Pulmonary artery endothelial cell (primary cell): ENCODE measurements at places on chromosomes 5 and 9.

DNA sequence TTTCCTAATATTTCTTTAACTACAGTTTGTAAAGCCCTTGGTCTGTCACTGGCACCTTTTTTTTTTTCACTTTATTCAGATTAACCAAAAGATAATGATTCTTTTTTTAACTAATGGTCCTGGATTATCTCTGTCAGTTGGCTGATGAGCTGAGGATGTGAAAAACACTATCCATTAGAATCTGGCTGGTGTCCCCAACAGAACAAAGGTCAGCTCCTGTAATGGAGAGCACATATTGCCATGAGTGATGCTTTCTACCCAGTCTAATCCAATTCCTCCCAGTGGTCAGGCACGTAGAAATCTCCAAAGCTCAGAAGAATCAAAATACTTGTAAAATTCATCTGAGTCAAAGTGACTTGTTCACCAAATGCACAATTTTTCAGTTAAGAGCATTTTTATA lies 491.7 kb upstream of the PIK3R1 start:
- no peak for DNase-seq

DNA sequence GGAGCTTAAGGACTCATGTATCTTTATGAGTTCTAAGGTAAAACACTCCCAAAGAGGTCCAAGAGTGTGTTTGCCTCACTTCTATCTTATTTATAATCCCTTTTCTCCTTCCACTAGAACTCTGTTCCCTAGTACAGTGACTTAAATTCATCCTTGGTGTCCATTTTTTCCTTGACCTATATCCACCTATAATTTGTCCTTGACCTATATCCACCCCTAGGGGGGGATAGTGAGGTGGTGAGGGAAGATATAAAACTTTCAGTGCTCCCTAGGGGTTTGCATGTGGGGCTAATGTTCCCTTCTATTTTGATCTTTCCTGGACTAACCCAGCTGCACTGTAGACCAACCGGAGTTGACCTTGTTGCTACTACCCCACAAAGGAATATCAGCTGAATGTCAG lies 83.5 kb upstream of the GNAQ start:
- DNase-seq, result no peak

DNA sequence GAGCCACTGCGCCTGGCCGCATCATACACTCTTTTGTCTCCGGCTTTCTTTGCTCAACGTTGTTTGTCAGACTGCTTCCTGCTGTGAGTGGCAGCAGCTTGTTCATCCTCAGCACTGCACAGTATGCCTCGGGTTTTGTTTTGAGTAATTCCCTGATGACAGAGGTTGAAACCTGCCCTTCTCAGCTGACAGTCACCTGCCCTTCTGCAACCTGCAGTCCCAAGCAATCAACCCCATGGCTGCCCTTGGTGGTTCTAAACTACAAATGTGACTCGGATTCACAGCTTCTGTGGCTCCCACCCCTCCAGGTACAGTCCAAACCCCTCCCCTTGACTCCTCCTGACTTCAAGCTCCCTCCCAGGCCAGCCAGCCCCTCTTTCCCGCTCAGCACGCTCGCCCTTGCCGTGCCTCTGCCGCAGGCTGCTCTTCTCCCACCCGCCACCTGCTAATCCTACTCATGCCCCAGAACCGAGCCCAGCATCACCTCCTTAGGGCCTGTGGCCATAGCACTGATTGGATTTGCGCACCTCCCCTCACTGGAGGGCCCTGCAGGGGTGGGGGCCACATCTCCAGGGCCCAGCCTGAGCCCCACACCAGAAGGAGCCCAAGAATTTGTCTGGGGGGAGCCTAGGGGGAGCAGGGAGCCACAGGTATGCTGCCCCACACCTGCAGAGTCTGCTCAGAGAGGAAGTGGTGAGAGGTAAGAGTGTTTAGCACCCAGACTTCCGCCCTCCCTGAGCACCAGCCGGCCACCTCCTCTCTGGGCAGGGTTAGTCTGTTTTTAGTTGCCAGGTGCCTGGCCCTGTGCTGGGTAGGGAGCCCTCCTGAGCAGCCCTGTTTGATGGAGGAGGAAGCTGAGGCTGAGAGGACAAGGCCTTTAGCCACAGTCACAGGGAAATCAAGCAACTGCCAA lies 10.1 kb downstream of the EEIG1 start:
- no peak for DNase-seq

- DNase-seq, result no peak
Observed at GRCh38 chr9:89975630-89976029, 370.8 kb downstream of the GADD45G start.
